ENCODE measurements at places on chromosomes 6 and 20. TPM values are rescaled to one million over a fixed set of nuclear protein-coding genes. Genes with fewer than 3 reads are reported as not detected.

Gene NR2E1
- total RNA-seq = 0.39 TPM

Gene ESR1
- total RNA-seq = not detected

Gene HNF4A
- total RNA-seq = not detected

Gene MYLIP
- 15.9 TPM for total RNA-seq

Gene PTCHD4
- total RNA-seq = 3.9 TPM

Gene BPIFA1
- not detected for total RNA-seq

Gene MLN
- not detected for total RNA-seq

Gene SMLR1
- not detected for total RNA-seq

DNA sequence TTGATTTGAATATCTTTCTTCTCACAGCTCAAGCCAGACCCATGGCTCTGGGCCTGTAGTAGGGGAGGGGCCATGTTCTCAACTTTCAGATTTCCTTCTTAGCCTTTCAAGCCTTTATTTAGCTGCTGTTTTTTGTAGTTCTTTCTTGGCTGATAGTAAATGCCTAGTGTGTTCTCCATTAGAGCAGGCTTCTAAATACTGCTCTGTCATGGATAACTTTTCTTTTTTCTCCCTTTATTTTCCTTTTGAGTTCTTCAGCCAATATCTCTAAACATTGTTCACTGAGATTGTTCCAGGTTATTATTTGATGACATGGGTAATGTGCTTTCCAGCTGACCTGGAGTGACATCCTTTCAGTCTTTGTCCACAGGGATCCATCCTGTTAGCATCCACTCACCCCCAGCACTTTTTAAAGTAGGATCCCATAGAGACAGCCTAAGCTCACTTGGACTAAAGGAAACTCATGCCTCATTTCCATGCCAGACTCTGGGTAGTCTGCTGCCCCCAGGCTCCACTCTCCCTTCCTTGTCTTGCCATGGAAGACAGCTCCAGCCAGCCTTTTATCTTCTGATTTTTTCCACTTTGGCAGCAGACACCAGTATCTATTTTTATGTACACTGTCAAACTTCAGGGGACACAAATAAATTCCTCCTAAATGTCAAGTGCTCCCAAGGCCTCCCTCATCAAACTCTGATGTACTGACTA lies 645.6 kb downstream of the RNF144B start:
- no peak for DNase-seq

GRCh38 chr20:57783196-57783595 lies 73.4 kb upstream of the PMEPA1 start:
- no peak for DNase-seq

DNA sequence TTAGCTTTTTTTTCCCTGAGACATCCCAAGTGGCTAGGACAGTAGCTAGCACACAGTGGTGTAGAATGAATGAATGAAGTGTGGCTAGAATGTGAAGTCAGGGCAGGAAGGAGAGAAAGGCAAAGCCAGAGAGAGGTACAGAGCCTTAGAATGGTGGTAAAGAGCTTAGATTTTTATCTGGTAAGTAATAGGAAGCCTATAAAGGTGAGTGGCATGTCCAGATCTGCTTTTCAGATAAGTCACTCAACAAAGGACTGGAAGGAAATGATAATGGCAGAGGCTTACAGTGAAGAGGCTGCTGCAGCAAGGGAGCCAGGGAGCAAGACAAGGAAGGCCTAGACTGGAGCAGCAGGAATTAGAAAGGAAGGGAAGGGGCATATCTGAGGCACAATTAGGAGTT lies 96.0 kb upstream of the PRDM1 start:
- no peak for DNase-seq

GRCh38 chr6:110776413-110776812 lies 38.9 kb downstream of the CDK19 start:
- DNase-seq = no peak

DNA sequence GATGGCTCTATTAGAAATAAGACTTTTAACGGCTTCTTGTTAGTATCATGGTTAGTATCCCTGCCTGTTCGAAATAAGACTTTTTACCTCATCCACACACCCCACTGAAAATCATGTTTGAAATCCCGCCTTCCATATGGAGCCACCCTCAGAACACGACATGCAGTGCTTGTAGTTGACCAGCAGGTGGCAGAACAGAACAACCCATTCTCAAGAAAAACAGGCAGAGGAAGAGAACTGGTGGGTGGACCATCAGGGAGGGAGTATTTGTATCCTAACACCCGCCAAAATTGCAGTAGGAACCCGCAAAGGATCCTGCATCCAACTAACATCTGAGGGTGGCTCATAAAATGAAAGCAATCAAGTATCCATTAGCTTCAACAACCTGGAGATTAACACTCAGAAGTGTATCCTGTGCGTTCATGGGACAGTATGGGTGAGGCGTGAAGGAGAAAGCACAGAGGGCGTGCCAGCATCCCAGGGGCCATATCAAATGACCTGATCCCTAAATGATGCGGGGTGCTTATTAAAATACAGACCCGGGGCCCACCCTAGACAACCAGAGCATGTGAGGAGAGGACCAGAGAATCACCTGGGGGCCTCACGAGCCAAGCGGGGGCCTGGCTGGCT lies 89.6 kb upstream of the NHSL1 start:
- peak; percentile 45 for DNase-seq

GRCh38 chr20:5933802-5934436 lies 16.4 kb downstream of the TRMT6 start:
- DNase-seq = no peak

- DNase-seq = peak; percentile 60
These were observed 33.0 kb downstream of the HNF4A start for GRCh38 chr20:44388466-44389023.

GRCh38 chr20:61861858-61862257 lies 203.8 kb downstream of the TAF4 start:
- no peak for DNase-seq

GRCh38 chr6:44559486-44560270 lies 172.2 kb downstream of the CDC5L start:
- DNase-seq = no peak

DNA sequence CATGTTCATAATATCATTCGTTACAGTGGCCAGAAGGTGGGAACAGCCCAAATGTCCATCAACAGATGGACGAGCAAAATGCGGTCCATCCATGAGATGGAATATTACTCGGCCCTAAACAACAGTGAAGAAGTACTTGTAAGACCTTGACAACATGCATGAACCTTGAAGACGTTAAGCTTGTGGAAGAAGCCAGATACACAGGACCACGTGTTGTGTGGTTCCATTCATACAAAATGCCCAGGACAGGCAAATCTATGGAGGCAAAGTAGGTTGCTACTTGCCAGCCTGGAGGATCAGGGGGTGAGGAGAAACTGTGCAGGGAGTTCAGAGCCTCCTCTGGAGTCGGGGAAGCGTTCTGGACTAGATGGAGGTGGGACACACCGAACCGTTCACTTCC lies 207.1 kb downstream of the ERMARD start:
- DNase-seq = no peak

GRCh38 chr6:114390176-114390575 lies 47.4 kb upstream of the HS3ST5 start:
- no peak for DNase-seq

DNA sequence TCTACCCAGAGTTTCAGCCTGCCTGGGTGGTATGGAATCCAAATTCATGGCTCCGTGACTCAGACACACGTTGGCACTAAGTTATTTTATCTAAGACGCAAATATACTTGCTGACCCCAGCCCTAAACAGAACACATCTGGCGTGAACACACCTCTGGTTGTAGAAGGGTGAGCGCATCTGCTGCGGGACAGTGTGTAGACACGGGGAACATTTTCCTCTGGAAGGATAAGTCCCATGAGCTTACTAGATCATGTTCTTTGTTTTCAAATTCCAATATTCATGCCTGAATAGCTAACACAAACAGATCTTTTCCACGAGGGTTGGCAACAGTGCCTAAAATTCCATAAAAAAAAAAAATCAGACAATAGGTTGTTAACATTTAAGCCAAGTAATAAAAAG lies 87.8 kb downstream of the TMEM170B start:
- DNase-seq = no peak

DNA sequence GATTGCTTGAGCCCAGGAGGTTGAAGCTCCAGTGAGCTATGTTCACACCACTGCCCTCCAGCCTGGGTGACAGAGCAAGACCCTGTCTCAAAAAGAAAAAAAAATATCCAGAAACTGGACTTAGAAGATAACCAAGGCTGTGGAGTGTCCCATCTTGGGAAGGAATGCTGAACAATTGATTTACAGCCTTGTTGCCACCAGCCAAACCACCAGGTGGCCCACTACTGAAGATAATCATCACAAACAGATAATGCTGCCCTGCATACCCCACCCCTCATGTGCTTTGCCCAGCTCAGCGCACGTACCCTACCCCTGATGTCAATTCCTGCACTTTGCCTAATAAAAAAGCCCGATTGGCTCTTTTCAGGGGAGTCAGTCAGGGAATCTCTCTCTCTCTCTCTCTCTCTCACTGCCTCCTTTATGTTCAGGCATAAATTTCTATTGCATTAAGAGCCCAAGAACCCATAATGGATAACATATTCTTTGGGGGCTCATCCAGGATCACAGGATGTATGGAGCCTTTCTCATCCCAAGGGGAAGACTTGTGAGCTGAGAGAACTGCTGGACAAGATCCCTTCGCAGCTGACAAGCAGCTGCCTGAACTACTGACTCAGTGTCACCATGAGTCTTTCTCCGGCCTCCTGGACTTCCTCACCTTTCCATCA lies 166.4 kb downstream of the CD24 start:
- DNase-seq = no peak

- DNase-seq = no peak
These were observed 221.7 kb upstream of the HTR1E start for GRCh38 chr6:86715676-86716075.

DNA sequence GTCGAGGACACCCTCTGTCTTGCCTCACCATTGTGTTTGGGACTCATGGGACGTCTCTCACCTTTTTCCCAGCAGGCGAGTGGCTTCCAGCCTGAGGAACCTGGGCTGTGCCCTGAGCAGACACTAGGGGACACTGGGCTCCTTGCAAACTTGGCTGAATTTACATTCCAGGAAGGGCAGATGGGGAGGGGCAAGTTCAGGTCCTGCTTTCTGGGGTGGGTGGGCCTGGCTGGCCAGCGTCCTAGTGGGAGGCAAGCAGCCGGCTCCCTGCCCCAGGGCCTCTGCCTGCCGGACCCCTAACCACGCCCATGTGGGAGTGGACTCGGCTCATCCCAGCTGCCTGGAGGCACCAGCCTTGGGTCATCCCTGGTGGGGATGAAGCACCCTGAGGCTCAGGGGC lies 48.2 kb upstream of the MLN start:
- DNase-seq = peak; percentile 25

DNA sequence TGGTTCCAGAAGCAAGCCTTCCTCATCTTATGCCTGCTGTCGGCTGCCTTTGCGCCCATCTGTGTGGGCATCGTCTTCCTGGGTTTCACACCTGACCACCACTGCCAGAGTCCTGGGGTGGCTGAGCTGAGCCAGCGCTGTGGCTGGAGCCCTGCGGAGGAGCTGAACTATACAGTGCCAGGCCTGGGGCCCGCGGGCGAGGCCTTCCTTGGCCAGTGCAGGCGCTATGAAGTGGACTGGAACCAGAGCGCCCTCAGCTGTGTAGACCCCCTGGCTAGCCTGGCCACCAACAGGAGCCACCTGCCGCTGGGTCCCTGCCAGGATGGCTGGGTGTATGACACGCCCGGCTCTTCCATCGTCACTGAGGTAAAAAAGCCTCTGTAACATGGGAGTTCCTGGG lies 366 bp downstream of the SLC22A1 start:
- no peak for DNase-seq

DNA sequence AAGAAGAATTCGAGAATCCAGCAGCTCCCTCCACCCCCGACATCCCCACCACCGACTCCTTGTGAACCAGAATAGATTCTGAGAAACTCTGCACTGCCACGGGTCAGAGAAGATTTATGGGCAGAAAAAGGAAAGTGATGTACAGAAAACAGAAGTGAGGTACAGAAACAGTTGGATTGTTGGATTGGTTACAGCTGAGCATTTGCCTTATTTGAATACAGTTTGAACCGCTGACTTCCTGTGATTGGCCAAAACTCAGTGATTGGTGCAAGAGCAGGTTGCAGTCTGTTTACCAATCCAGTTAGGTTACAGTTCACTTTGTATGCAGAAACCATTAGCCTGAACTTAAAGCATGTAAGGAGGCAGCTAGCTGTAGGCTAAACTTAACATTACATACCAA lies 131.2 kb upstream of the HDDC2 start:
- no peak for DNase-seq

DNA sequence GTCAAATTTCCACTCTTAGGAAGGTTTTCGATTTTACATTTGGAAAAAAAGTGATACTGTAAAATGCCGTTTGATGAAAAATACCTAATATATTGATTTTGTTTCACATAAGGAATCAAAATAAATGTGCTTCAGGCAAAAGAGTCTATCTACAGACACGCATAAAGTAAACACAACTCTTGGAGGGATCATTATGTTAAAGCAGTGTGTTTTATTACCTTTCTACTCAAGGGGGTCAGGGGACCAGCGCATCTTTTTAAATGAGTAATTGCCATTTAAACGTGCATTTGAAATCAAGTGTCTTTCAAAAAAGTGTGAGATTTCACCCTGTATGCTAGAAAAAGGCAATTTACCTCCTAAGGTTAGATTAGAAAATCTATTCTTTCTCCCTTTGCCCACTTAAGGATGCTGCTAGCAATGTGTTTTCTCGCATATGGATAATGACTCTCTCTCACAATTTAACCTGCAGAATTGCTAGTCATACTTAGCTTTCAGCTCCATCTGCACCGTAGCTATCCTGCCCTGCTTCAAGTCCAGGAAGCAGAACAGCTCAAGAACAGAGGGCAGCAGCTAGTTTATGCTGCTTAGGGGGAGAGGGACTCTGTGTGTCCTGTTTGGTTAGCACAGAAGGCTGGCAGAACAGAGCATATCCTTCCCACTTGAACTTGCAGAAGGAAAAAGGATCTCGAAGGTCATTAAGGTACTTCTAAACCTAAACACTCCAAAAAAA lies 35.0 kb downstream of the NKAIN2 start:
- no peak for DNase-seq

Measured in H4 (cell line).